Activated T-cell treated with anti-CD3 and anti-CD28 coated beads, Interleukin-2, amount 50 U/mL, for 1 hour (primary cell): ENCODE measurements at places on chromosomes 3 and 15.

DNA sequence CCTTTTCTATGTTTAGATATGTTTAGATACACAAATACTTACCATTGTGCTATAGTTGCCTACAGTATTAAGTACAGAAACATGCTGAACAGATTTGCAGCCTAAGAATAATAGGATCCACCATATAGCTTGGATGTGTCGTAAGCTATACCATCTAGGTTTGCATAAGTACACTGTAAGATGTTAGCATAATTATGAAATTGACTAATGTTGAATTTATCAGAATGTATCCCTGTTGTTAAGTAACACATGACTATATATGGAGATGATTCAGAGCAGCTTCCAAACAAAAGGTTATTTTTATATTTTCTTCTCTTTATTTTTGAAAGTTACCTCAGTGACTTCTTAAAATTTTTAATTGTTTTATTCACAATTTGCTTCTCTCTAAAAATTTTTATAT lies 2.4 kb downstream of the SLC28A2 start:
- no peak for DNase-seq

DNA sequence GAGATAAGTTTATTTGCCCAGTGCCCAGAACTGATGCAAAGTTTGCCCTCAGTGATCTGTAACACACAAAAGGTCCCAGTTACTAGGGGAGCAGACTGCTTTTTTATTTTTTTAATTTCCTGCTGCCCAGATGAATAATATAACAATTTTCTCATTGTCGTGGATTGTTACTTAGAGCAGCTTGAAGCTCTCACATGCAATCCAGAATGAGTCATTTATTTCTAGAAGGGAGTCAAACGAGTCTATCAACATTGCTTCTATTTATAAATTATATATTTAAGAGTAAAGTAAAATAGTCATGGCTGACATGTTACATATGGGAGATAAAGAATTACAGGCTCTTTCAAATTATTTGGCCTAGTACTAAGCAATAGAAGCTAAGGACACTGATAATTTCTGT lies 41.3 kb downstream of the MEIS2 start:
- no peak for DNase-seq

GRCh38 chr15:98626153-98626552 lies 22.2 kb upstream of the IGF1R start:
- no peak for DNase-seq

DNA sequence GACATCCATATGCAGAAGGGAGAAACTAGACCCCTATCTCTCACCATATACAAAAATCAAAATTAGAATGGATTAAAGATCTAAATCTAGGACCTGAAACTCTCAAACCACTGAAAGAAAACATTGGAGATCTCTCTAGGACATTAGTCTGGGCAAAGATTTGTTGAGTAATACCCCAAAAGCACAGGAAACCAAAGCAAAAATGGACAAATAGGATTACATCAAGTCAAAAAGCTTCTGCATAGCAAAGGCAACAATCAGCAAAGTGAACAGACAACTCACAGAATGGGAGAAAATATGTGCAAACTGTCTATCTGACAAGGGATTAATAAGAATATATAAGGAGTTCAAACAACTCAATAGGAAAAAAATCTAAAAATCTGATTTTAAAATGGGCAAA lies 54.8 kb downstream of the MYO9A start:
- DNase-seq, result no peak

DNA sequence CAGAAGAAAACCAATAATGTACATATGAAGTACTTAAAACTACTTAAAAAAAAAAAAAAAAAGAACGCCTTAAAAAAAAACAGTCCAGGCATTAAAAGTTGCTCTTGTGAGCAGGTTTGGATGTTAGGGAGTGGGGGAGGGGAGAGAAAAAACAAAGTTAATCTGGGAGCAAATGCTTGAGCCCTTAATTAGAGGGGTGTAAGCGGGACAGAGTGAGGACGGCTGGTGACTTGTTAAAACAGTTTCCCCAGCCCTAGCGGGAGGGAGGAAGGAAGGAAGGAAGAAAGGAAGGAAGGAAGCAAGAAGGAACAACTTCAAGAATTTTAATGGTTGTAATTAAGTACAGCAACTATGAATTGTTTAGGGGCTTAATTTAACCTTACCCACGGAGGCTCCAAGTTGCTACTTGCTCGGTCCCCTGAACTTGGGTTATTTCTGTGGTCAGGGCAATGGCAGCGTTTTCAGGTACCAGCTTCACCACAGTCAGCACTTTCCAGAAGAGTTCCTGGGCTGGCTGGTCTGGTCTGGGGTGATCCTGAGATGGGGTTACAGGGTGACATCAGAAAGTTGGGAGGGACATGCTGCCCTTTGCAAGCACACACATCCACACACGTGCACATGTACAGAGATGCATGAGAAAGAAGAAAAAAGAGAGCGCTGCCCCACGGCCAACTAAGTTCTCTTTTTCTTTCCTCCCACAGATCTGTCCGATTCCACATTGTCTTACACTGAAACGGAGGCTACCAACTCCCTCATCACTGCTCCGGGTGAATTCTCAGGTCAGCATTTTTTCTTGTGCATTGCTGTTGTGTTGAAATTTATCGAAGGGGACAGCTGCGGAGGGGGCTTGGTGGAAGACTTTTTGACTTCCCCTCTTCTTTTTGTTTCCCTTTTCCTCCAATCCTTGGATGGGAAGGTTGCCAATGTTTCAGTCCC lies 14.0 kb downstream of the SMAD6 start:
- no peak for DNase-seq

- no peak for DNase-seq
Measured at GRCh38 chr3:44237665-44238064, 4.0 kb upstream of the TOPAZ1 start.

GRCh38 chr3:30752970-30753369 lies 141.5 kb downstream of the GADL1 start:
- no peak for DNase-seq

DNA sequence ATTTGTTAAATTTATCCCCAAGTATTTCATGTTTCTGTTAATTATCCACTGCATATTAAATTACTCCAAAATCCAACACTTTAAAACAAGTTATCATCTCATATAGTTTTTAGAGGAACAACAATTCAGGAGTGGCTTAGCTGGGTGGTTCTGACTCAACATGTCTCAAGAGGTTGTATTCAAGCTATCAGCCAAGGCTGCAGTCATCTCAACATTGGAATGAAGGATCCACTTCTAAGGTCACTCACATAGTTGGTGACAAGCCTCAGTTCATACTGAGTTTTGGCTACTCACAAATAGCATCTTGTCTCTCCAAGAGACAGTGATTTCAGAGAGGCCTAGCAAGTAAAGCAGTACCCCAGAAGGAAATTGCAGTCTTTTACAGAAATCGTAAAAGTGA lies 134.7 kb downstream of the NR2E3 start:
- DNase-seq, result no peak

GRCh38 chr3:127221446-127222035 lies 28.6 kb downstream of the PRR23E start:
- no peak for DNase-seq
